Stimulated activated CD8-positive, alpha-beta memory T cell treated with anti-CD3 and anti-CD28 coated beads, Interleukin-15, amount 100 ng/mL, for 48 hours (primary cell): ENCODE measurements at places on chromosomes 12 and 14.

GRCh38 chr12:65935906-65936901 lies 111.9 kb downstream of the HMGA2 start:
- DNase-seq = no peak

DNA sequence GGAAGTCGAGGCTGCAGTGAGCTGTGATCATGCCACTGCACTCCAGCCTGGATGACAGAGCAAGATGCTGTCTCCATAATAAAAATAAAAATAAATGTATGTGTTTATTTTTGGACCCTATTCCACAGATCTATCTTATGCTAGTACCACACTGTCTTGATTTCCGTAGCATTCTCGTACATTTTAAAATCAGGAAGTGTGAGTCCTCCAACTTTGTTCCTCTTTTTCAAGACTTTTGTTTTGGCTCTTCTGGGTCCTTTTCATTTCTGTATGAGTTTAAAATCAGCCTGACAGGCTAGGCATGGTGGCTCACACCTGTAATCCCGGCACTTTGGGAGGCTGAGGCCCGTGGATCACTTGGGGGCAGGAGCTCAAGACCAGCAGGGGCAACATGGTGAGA lies 25.8 kb downstream of the DAO start:
- no peak for DNase-seq

DNA sequence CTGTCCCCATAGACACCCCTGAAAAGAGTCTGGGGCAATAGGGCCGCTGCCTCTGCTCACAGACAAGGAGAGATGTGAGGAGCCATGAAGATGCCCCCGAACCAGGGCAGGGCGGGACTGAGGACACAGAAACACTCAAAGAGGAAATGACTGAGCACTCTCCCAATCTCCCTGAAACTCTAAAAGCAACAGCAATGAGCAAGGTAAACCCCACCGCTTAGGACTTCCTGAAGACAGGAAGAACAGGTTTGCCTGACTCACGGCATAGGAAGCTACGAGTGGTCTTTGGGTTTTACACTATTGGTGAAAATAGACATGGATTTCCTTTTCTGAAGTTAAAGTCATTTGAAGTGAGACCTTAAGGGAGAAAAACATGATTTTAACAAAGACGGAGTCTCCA lies 32.5 kb downstream of the STX2 start:
- DNase-seq = no peak

- DNase-seq = no peak
Measured at GRCh38 chr12:68190301-68190700, 30.8 kb upstream of the IFNG start.

GRCh38 chr14:65336191-65336591 lies 76.3 kb upstream of the FUT8 start:
- peak; percentile 45 for DNase-seq

GRCh38 chr12:66776974-66777373 lies 98.1 kb upstream of the GRIP1 start:
- peak; percentile 43 for DNase-seq

- DNase-seq = no peak
Measured at GRCh38 chr14:77023001-77023996, 5.2 kb downstream of the IRF2BPL start.

DNA sequence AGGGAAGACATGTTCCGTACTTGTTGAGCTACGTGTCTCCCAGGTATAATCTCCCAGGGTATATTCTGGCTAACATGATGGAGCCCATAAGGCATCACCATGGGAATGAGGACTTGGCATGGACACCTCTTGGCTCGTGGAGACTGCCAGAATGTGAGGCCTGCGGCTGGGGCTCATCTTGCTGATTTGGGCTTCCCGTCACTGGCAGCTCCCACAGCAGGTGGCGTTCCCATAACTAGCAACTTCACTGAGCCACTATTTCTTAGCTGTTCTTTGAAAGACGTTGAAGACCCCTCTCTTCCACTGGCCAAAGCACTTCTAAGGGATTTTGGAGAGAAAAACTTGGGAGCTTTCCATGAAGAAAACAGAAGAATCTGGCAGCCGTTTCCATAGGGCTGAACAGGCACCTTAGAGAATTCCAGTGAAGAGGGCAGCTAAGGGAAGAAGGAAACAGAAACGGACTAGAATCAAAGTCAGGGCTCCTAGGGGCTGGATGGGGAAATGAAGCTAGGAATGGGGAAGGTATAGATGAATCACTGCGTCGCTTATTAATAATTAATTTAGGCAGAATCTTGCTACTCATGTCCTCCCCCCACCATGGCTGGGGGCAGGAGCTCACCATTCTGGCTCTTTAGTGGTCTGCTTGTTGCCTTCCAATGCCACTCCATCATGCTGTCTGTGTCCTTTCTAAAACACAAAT lies 39.7 kb upstream of the FOS start:
- no peak for DNase-seq

DNA sequence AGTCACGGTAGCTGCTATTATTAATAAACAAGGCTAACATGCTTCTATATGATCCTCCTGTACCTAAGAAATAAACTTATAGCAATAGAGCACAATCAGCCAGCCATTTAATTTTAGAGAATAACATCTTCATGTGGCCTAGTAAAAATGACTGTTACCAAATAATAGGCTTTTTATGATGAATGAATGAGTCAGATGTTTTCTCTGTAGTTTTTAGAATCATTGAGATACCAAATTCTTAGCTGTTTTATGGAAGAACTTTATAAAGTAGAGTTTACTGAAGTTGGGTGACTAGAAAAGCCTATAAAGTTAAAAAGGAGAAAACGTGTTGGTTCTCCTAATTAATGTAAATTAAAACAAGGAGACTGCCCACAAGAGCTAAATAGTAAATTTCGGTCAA lies 40.7 kb downstream of the WNK1 start:
- no peak for DNase-seq

GRCh38 chr12:77049767-77050353 lies 15.5 kb downstream of the E2F7 start:
- no peak for DNase-seq

GRCh38 chr14:85313560-85314207 lies 216.3 kb upstream of the FLRT2 start:
- DNase-seq = no peak

- DNase-seq = no peak
Measured at GRCh38 chr14:77986773-77987172, 183.4 kb upstream of the NRXN3 start.

- no peak for DNase-seq
Measured at GRCh38 chr14:104084251-104085002, 1.1 kb upstream of the ASPG start.

GRCh38 chr12:89357297-89357730 lies 5.0 kb upstream of the DUSP6 start:
- no peak for DNase-seq

DNA sequence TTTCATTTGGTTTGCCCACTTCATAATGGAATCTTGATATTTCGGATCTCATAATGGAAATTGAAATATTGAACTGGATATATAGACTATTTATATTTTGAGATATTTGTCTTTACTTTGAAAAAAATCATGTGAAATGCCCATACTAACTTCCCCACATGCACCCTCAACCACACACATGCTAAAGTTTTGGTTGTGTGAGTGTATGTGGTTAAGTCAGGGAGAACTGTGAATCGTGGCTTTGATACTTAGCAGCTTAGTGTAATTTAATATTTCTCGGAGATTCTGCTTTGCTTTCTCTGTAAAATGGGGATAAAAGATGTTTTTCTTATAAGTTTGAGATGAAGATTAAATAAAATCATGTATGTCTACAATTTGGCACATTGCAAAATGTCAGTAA lies 162.1 kb downstream of the OTOGL start:
- DNase-seq = no peak

DNA sequence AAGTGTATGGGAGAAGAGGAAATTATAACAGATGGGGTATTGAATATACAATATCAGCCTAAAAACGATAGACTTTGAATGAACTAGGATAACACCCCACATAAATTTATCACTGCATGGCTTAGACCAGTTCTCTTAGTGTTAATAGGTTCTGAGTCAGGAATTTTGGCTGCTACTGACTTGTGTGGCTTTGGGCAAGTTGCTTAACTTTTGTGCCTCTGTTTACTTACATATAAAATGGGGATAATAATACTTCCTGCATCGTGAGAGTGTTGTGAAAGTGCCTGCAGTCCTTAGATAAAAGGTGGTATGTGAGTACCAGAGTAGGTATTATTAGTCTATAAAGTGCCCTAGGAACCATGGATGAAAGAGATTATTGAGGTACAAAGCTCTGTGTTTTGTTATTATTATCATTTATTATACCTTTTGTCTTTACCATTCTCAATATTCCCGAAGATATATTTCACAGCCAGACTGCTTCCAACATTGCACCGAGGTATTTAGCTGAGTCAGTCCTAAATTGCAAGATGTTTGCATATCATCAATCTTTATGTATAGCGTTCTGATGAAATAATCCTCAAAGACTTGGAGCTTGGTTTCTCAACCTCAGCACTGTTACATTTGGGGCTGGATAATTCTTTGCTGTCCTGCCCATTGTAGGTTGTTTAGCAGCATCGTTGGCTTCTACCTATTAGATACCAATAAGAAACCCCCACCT lies 2.3 kb upstream of the PAWR start:
- no peak for DNase-seq

DNA sequence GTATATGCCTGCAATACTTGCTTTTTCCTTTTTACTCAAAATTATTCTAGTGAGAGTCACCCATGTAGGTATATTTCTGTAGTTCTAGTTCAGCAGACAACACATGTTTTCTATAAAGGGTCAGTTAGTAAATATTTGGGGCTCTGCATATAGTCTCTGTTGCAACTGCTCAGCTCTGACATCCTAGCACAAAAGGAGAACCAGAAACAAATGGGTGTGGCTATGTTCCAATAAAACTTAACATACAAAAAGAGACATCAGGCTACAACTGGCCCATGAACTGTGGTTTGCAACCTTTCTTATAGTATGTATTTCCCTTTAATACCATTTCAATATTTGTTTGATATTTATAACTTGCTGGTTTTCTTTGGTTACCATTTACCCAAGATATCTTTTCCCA lies 11.9 kb downstream of the NT5DC3 start:
- DNase-seq = no peak

DNA sequence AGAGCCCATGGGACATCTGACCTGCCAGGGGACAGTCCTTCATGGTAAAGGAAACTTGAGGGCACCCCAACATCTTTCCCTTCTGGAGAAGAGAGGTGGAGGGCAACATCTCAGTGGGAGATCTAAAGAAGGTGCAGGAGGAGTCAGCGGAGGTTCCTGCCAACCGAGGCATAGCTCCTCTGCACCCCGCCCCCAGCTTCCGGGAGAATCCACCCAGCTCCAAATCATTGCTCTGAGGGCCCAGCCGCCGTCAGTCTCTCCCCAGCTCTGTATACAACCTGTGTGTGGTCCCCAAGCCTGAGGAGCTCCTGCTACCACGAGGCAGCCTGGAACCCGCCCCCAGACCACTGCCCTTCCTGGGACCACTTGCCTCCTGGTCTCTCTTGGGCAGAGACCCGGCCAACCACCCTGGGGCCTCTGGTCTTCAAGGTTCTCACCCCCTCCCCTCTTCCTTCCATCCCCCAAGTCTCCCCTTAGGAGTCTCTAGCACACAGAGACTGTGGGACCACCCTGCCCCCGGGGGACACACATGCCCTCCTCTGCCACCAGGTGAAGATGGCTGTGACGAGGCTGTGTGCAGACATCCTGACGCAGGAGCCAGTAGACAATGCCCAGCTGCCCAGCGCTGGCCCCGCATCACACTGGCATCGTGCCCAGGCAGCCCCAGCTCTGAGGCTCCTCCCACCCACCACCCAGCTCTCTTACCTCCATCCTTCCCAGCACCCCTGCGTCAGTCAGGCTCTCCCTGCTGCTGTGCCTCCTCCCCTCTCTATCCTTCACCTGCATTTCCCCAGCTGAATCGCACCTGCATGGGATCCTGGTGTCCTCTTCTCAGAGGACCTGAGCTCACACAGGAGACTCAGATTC lies 13.0 kb upstream of the NUDT14 start:
- DNase-seq = peak; percentile 30

GRCh38 chr14:59918824-59919569 lies 947 bp upstream of the LRRC9 start:
- no peak for DNase-seq

DNA sequence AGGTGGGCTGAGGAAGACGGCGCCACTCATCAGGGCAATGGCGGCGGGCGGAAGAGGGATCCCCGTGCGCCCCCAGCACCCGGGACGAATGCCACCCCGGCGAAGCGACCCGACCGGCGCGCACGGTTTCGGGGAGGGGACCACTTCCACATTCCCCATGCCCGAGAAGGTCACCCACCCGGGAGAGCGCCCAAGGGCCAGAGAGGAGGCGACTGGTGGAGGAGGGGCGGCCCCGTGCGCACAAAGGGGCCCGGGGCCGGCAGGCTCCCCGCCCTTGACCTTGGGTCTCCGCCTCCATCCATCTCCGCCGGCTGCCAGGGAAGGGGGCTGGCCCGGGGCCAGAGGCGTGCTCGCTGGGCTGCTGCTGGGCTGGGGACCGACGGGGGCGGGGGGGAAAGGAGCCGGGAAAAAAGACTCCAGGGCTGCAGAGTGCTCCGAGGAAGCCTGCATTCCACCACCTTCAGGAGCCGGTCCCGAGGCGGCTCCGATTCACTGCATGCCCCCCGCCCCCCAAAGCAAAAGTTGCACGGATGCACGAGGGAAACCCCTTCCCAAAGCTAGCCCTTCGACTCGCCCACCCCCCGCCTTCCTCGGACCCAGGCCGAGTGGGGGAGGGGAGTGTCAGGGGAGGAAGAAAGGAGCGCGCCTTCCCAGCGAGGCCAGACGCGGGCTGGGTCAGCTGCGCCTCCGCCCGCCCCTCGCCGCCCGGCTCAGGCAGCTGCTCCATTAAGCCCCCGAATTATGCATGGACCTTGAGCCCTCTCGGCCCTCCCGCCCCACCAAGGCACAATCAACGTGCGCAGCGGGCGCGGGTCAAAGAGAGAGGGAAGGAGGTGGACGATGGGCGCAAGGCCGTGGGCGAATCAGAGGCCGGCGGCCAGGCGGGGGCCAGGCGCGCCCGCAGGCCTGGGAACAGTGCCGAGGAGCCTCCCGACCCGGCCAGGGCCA lies 26.2 kb downstream of the BCL11B start:
- DNase-seq = no peak

- DNase-seq = no peak
Measured at GRCh38 chr14:24098927-24099813, 5.1 kb downstream of the PCK2 start.

DNA sequence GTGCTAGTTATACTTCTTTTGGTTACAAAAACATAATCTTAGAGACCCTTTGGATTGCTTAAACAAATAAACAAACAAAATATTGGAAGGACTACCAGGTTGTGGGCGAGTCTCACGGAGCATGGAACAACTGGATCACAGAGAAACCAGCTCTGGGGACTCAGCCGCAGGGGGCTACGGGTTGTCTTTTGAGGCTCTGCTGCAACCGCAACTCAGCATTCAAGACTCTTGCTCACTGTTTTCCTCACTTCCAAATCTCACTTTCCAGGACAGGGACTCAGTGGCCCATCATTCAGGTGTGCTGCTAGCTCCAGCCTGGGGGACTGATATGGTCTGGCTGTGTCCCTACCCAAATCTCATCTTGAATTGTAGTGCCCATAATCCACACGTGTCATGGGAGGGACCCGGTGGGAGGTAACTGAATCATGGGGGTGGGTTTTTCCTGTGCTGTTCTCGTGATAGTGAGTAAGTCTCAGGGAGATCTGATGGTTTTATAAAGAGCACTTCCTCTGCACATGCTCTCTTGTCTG lies 14.0 kb upstream of the SERPINA4 start:
- no peak for DNase-seq

- no peak for DNase-seq
Measured at GRCh38 chr12:12319451-12320183, 30.4 kb downstream of the MANSC1 start.
